Left ventricle myocardium inferior (tissue), 1 donor: ENCODE measurements at places on chromosomes 5 and 9.

- DNase-seq: no peak
These were observed 782 bp upstream of the SKP1 start for GRCh38 chr5:134177369-134178095.

DNA sequence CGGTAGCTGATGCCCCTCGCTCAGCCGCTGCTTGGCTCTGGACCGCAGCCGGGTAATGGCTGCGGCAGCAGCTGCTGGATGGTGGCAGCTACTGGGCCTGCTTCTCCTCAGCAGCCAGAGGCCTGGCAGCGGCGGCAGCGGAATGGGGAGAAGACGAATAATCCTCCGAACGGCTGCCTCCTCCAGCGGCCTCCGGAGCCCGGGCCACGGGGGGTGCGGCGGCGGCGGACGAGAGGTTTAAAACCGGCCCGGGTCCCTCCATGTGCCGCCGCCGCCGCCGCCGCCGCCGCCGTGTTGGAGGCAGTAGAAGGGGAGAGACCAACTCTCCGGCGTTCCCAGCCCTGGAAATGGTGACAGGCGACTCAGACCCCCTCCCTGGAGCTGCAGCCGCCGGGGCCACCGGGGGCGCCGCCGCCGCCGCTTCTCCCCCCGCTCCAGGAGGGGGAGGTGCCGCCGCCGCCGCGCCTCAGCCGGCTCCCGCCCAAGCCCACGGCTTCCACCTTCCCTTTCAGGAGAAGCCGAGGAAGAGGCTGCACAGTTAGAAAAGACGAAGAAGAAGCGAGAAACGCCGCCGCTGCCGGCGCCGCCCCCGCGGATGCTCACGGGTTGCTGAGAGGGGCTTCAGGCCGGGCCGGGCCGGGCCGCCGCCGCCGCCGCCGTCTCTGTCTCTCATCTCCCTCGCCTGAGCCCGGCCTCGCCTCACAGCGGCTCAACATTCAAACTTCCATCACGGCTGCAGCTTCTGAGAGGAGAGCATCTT is 118.4 kb upstream of the PRSS3 start:
- peak; percentile 14 for DNase-seq

DNA sequence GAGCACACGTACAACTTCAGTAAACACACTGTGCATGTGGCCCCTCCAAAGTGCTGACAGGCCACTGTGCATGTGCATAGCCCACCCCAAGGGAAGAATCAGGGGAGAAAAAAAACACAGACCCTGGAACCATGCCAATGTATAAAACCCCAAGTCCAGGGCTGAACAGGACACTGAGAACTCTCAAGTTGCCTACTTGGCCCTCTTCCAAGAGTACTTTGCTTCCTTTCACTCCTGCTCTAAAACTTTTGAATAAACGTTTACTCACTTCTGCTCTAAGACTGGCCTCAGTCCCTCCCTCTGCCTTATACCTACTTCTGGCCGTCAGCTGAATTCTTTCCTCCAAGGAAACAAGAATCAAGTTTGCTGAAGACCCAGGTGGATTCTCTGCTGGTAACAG is 77.7 kb upstream of the NFIB start:
- no peak for DNase-seq

- no peak for DNase-seq
These were observed 120.6 kb upstream of the CCDC112 start for GRCh38 chr5:115417076-115417475.

DNA sequence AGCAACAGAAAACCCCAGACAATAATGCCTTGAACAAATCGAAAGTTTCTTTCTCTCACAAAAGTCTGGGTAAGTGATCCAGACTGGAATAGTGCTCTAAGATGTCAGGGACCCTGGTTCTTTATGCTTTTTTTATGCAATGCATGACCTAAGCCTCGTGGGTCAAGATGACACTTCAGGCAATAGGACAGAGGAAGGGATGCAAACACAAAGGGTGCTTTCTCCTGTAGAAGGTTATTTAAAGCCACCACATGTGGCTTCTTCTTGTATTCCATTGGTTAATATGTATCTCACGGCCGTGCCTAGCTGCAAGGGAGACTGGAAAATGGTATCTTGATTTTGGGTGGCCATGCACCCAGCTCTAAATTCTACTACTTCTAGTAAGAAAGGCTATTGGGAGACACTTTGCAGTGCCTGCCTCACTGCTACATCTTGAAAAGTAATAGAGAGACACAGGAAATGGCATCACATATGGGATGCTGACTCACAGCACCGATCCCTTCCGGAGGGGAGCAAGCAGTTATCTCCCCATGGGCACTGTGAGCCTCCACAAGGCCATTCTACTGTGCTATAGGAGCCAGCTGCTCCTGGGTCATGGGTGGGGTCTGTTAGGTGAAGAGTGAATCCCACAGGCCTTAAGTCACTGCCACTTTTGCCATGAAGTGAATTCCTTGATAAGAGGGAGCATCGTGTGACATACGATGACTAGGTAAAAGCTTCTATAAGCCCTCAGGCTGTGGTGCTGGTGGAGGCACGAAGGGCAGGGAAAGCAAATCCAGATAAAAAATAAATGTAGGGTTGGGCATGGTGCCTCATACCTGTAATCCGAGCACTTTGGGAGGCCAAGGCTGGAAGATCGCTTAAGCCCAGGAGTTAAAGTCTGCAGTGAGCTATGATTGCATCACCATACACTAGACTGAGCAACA is 32.5 kb upstream of the RAB14 start:
- no peak for DNase-seq

DNA sequence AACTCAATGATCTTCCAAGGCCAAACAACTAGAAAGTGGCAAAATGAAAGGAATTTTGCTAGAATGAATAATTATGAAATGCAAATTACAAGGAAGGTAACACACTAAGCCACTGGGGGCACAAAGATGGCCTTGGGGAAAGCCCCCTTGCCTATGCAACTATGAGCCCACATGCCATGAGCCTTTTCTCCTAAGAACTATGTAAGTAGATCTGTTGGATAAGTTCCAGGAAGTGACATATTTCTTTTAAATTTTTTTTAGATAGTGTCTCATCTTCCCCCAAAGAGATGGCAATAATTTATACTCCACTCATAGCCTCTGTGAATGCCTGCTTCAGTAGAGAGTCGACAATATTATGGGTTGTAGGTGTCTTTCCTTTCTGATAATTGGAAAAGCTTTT is 257.8 kb downstream of the AUH start:
- no peak for DNase-seq

GRCh38 chr9:115781070-115781736 is 372.4 kb upstream of the PAPPA start:
- no peak for DNase-seq

GRCh38 chr9:93205896-93206575 is 22.1 kb downstream of the WNK2 start:
- DNase-seq: peak; percentile 59

- no peak for DNase-seq
These were observed 34.6 kb downstream of the USP20 start for GRCh38 chr9:129869585-129870501.

GRCh38 chr5:32475334-32476097 is 31.0 kb upstream of the ZFR start:
- DNase-seq: no peak
